Activated CD4-positive, alpha-beta T cell treated with anti-CD3 and anti-CD28 coated beads for 36 hours (primary cell): ENCODE measurements at places on chromosomes 2 and 18.

GRCh38 chr18:2902327-2902726 is 55.5 kb downstream of the EMILIN2 start:
- no peak for DNase-seq

GRCh38 chr18:53864770-53865169 is 359.7 kb downstream of the MBD2 start:
- no peak for DNase-seq

DNA sequence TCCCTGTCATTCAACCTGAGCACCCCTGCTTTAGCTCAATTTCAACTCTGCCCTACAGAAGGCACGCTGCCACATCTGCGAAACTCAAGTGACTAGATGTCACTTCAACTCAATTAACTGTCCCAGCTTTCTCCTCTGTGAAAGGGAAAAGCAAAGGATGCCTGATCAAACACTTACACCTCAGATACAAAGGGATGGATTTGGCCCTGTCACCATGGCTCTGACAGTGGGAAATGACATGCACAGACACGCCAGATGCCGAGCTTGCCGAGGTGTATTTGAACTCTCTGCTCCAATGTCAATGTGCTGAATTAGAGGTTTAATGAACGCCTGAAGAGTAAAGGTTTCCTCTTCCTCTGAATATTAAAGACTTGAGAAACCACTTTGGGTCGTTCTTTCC is 481.1 kb downstream of the CBLN2 start:
- no peak for DNase-seq

- DNase-seq, result no peak
Measured at GRCh38 chr2:23626701-23627230, 241.8 kb downstream of the KLHL29 start.

GRCh38 chr2:239762655-239763269 is 262.4 kb downstream of the NDUFA10 start:
- DNase-seq, result no peak

- DNase-seq, result no peak
Measured at GRCh38 chr18:66226782-66227181, 377.1 kb downstream of the CDH19 start.
